Regular cardiac myocyte (primary cell): ENCODE measurements at places on chromosomes 16 and 17. TPM values are rescaled to one million over a fixed set of nuclear protein-coding genes. Genes with fewer than 3 reads are reported as not detected.

SMARCD2 gene
- 58.3 and 83.8 TPM in 2 replicates for total RNA-seq

CCL7 gene
- total RNA-seq, result 0.19 and 2.5 TPM in 2 replicates

CBX4 gene
- 7.6 and 8.6 TPM in 2 replicates for total RNA-seq

KRTAP9-4 gene
- total RNA-seq, result not detected in 2 replicates

RAC3 gene
- total RNA-seq, result 4.4 and 6.5 TPM in 2 replicates

EVPL gene
- total RNA-seq, result under 0.01 TPM in 2 replicates

CACNA1H gene
- 13.0 and 14.9 TPM in 2 replicates for total RNA-seq

OR1G1 gene
- total RNA-seq, result not detected in 2 replicates

KRT24 gene
- not detected in 2 replicates for total RNA-seq

CES4A gene
- 0.58 and 1.1 TPM in 2 replicates for total RNA-seq

OXLD1 gene
- total RNA-seq, result 24.8 and 39.5 TPM in 2 replicates

SULT1A2 gene
- 0.19 and 0.56 TPM in 2 replicates for total RNA-seq

ADAD2 gene
- total RNA-seq, result not detected in 2 replicates

ATP1B2 gene
- not detected in 2 replicates for total RNA-seq

SLC12A3 gene
- total RNA-seq, result not detected in 2 replicates

USH1G gene
- under 0.01 TPM in 1 of 2 replicates, not detected in the other for total RNA-seq

ALDH3A1 gene
- under 0.01 and 0.77 TPM in 2 replicates for total RNA-seq

OR1F1 gene
- not detected in 2 replicates for total RNA-seq

MYH1 gene
- not detected in 2 replicates for total RNA-seq

MYH11 gene
- total RNA-seq, result under 0.01 and 0.56 TPM in 2 replicates

PRKCB gene
- not detected in 2 replicates for total RNA-seq

MYH2 gene
- total RNA-seq, result not detected in 2 replicates

TBC1D3G gene
- not detected in 2 replicates for total RNA-seq

PIPOX gene
- 0.96 and 5.1 TPM in 2 replicates for total RNA-seq

PIK3R6 gene
- under 0.01 and 0.38 TPM in 2 replicates for total RNA-seq

ATP5PD gene
- 332 and 359 TPM in 2 replicates for total RNA-seq

CCDC57 gene
- total RNA-seq, result 10.2 and 11.6 TPM in 2 replicates

SCN4A gene
- total RNA-seq, result under 0.01 TPM in 1 of 2 replicates, not detected in the other

SRCIN1 gene
- total RNA-seq, result under 0.01 TPM in 1 of 2 replicates, not detected in the other

TBC1D3D gene
- total RNA-seq, result not detected in 2 replicates

KRTAP9-2 gene
- total RNA-seq, result not detected in 2 replicates

ZFHX3 gene
- 5.4 and 6.8 TPM in 2 replicates for total RNA-seq

GLIS2 gene
- 1.7 and 3.9 TPM in 2 replicates for total RNA-seq

LLGL2 gene
- total RNA-seq, result 0.56 and 0.58 TPM in 2 replicates

CLEC18A gene
- total RNA-seq, result under 0.01 and 0.19 TPM in 2 replicates

FKBP10 gene
- 229 and 408 TPM in 2 replicates for total RNA-seq

PLA2G10 gene
- not detected in 2 replicates for total RNA-seq

HSD17B1 gene
- total RNA-seq, result 5.4 and 8.6 TPM in 2 replicates

CETP gene
- 0.19 and 0.56 TPM in 2 replicates for total RNA-seq

SDK2 gene
- 0.19 and 0.28 TPM in 2 replicates for total RNA-seq
